ENCODE measurements at places on chromosomes 3 and 15.

GRCh38 chr15:58161436-58161930, 23.3 kb downstream of the AQP9 start:
- no peak for DNase-seq

- DNase-seq: no peak
These were observed 460.8 kb upstream of the CFAP20DC start for GRCh38 chr3:59510576-59510975.

- no peak for DNase-seq
These were observed 265.8 kb downstream of the TAFA4 start for GRCh38 chr3:68666429-68667136.

- DNase-seq: no peak
These were observed 40.6 kb downstream of the FOXB1 start for GRCh38 chr15:60044636-60045270.

- DNase-seq: no peak
These were observed 15.7 kb downstream of the C3orf52 start for GRCh38 chr3:112101916-112102315.
